NCI-H1436 treated with DMSO at 0.1 percent for 48 hours (cell line): ENCODE measurements at places on chromosomes 12 and 14.

- no peak for DNase-seq
Measured at GRCh38 chr14:75366963-75367362, 60.9 kb upstream of the JDP2 start.

DNA sequence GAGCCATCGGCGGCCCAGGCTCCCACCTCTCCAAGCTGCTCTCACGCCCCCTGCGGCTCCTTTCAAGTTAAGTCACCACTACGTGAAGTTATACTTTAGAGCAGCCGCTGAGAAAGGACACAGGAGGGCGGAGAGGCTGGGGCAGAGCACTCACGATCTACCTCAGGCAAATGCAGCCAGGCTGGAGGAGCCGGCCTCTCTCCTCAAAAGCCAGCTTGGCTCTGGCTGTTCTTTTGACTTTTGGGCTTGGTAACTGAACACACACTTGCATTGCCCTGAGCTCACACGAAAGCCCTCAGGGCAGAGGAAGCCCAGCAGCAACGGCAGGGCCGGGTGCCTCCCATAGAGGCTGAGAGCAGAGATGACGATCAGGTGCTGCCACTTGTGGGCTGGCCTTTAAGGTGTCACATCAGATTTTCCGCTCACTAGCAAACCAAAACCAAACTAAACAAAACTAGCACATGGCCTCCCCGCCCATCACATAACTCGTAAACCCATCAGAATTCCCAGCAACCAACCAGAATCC is 75.2 kb downstream of the PITPNM2 start:
- no peak for DNase-seq

DNA sequence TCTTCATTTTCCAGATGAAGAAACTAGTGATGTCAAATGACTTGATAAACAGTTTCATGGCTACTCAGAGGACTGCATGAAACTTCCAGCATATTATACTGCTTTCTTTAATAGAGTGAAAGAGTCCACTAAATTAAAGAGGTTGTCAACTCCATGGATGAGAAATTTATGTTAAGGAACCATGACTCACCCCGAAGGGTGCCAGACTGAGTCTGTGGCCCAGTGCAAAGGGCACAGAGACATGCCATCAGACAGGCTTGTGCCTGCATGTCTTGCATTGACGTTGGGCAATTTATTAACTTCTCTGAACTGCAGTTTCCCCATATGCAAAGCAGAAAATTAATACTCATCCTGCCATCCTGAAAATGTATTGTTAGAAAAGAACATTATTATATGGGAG is 382.4 kb downstream of the APAF1 start:
- no peak for DNase-seq

- DNase-seq: no peak
Measured at GRCh38 chr14:100586403-100587085, 673 bp downstream of the BEGAIN start.

DNA sequence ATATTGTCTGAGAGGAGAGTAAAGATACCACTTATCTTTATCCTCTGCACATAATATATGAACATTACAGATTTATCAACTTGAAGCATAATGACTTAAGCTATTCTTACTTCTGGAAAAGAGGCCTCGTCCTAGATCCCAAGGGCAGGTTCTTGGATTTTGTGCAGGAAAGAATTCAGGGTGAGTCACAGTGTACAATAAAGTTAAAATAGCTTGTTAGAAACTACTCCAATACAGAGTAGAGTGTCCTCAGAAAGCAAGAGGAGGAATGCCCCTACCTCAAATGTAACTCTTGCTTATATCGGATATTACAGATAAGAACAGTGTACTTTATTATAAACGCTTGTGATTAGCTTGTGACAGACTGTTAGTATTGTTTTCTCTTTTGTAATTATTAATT is 41.9 kb upstream of the ABCC9 start:
- DNase-seq: no peak

DNA sequence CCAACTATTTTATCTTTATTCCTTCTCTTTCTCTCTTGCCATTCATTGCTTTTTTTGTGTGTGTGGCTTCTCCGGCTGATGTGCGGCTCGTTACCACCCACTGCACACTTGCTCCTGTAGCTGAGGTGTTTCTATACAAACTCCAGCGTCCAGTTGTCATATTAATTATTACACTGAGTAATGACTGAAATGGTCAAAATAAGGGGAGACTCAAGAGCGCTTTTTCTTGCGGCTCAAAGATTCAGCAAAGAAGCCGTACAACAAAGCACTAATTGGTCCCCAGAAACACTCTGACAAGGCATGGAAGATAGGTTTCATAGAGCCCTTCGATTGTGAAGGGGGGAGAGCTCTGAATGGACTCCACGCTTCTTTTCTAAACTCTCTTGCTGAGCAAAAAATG is 5.6 kb upstream of the ASCL1 start:
- DNase-seq: no peak

- no peak for DNase-seq
Measured at GRCh38 chr14:94368956-94369355, 19.4 kb downstream of the SERPINA1 start.

- DNase-seq: no peak
Measured at GRCh38 chr12:3989218-3989550, 116.0 kb upstream of the PARP11 start.
